CD4-positive, alpha-beta T cell treated with Interleukin-4 for 4 hours (primary cell): ENCODE measurements at places on chromosomes 12 and 14.

DNA sequence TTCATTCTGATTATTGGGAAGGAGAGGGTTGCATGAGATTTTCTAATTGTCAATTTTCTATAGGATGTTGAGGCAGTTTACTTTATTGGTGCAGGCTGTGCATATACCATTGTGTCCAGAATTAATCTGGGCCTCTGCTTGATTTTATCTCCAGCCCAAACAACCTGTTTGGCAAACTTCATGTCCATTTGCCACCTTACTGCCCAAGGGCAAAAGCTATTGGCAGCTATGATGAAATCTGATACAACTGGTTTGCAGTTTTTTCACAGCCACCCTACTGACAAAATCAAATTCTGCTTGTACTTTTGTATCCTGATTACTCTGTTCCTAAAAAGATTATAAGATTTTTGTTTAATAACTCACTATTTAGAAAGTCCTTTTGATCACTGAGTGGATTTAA lies 789.2 kb upstream of the FBXO33 start:
- DNase-seq = no peak

DNA sequence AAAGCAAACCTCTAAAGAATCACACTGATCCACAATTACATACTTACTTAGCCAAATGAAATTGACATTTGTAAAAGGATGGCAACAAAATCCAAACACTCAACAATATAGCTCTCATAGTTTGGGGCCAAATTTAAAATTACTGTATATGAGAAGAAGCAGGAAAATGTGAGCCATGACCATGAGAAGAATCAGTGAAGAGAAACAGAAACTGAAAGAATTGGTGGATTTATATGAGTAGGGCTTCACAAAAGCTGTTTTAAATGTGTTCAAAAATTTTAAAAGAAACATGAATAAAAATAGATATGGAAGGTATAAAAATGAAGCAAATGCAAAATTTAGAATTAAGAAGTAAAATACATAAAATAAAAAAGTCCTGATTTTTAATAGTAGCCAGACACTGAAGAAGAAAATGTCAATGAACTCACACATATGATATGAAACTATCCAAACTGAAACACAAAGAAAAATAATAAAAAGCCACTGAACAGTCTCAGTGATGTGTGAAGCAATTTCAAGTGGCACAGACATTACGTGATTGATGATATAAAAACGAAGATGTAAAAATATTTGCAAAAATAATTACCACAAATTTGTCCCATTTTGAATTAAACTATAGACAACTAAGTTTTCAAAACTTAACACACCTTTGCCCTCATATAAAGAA lies 87.9 kb upstream of the MDGA2 start:
- DNase-seq = no peak

- no peak for DNase-seq
Observed at GRCh38 chr12:109920261-109920780, 20.2 kb downstream of the TCHP start.

DNA sequence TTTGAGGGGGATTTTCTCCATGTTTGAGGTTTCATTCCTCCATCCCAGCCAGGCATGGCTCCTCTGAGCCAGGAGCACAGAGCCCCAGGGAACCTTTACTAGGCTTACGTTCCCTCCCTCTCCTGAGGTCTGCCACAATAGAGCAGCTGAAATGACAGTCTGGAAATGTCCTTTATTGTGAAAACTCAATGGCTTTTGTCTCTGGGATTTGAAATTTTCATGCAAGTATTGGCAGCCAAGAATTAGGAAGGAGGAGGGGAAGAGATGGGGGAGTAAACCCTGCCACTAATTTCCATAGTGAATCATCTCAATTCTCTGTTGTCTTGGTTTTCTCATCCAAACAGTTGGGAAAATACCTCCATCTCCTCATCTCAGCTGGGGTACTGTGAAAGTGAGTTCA lies 2.6 kb upstream of the PLEKHG3 start:
- no peak for DNase-seq

DNA sequence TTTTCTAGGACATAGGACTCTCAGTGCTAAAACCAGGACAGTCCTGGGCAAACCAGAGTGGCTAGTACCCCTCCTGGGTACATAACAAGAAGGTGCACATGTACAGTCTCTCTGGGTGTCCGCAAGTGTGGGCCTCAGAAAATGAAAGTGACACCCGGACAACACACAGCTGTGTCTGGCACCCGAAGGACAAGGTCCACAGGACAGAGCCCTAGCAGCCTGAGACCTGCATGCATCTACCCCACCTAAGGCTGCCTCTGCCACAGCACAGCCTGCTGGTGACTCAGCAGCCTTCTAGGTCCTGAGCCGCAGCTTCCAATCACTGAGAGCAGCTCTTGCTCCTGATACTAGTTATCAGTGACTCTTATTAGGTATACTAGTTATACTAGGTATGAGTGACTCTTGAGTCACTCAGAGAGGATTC lies 784.1 kb upstream of the TBX3 start:
- DNase-seq = no peak
